Airway epithelial cell (primary cell): ENCODE measurements at places on chromosomes 7 and 10. TPM values are rescaled to one million over a fixed set of nuclear protein-coding genes. Genes with fewer than 3 reads are reported as not detected.

The CYP3A4 gene
- 0.14 TPM in 1 of 2 replicates, not detected in the other for total RNA-seq

The CFAP46 gene
- 0.79 and 1.6 TPM in 2 replicates for total RNA-seq

The ADARB2 gene
- total RNA-seq = not detected in 2 replicates

The PALD1 gene
- total RNA-seq = 0.60 and 0.71 TPM in 2 replicates

The ASB10 gene
- total RNA-seq = not detected in 2 replicates

The NUTM2D gene
- 1.3 and 3.8 TPM in 2 replicates for total RNA-seq

The SLC26A5 gene
- not detected in 2 replicates for total RNA-seq

The ZC3HAV1 gene
- 20.8 and 28.4 TPM in 2 replicates for total RNA-seq

The AGAP5 gene
- 0.60 and 1.5 TPM in 2 replicates for total RNA-seq

The LSM5 gene
- 30.4 and 35.6 TPM in 2 replicates for total RNA-seq

The ASIC3 gene
- 0.14 TPM in 1 of 2 replicates, not detected in the other for total RNA-seq

The NPTX2 gene
- 0.07 TPM in 1 of 2 replicates, not detected in the other for total RNA-seq

The GIMAP4 gene
- total RNA-seq = not detected in 2 replicates

The SPDYE2B gene
- total RNA-seq = not detected in 2 replicates

The ATRNL1 gene
- 0.23 and 0.35 TPM in 2 replicates for total RNA-seq

The CREB3L2 gene
- total RNA-seq = 18.0 and 28.1 TPM in 2 replicates

The HABP2 gene
- total RNA-seq = not detected in 2 replicates

The SYT15 gene
- total RNA-seq = not detected in 2 replicates

The AGFG2 gene
- total RNA-seq = 11.7 and 13.3 TPM in 2 replicates

The MYH16 gene
- 0.35 and 1.2 TPM in 2 replicates for total RNA-seq

The PLCE1 gene
- total RNA-seq = 1.6 and 2.3 TPM in 2 replicates

The PRSS1 gene
- total RNA-seq = not detected in 2 replicates

The UBE2D4 gene
- 2.0 and 6.0 TPM in 2 replicates for total RNA-seq

The ARPC1B gene
- 250 and 327 TPM in 2 replicates for total RNA-seq
